H9 (cell line): ENCODE measurements at places on chromosomes 5 and 9. TPM values are rescaled to one million over a fixed set of nuclear protein-coding genes. Genes with fewer than 3 reads are reported as not detected.
A peak's percentile ranks its signal among the peaks of the same experiment; 100 is the strongest.

- no peaks in the 10 kb centered on the region for H3K27me3 ChIP-seq
- no peak for DNase-seq
- H3K4me3 ChIP-seq: no peak overlapping the region
- H3K27ac ChIP-seq: no peak overlapping the region
- H3K36me3 ChIP-seq: no peaks in the 10 kb centered on the region
Measured at GRCh38 chr5:87151547-87151946, 116.1 kb upstream of the RASA1 start.

GRCh38 chr5:78574131-78574673, 74.4 kb downstream of the LHFPL2 start:
- peaks cover 6% of the 10 kb centered on the region for H3K4me1 ChIP-seq
- DNase-seq: no peak
- H3K36me3 ChIP-seq: no peaks in the 10 kb centered on the region; the same call in 1 of the 2 replicates

SPOCK1 gene
- total RNA-seq: 9.8 and 10.9 TPM in 2 replicates

DNA sequence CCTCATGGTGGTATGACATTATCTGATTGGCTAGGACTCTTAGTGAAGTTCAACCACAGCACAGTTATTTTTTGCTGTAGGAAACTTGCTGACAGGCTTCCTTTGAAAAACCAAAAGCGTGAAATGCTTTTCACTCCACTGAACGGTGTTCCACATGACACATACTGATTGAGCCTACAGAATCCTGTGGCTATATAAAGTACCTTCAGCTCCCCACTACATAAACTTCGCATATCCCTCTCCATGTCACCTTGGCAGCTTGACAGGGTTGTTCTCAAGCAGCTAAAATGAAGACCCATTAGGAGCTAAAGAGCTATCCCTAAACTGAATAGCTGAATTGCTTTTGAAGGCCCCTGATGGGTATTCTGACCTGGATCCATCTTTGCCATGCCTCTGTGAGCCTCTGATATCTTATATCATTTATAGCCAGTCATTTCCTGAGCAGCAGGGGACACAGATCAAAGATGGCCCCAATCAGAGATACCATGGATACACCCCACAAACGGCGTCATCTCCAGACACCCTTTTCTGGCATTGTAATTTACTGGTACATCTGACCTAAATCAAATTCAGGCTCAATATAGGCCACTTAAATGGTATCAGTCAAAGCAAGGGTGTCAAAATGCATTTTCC, 91.5 kb downstream of the APBA1 start:
- DNase-seq: no peak
- H3K36me3 ChIP-seq: no peaks in the 10 kb centered on the region; the same call in 2 of the 3 replicates
- H3K27me3 ChIP-seq: peaks cover 30% of the 10 kb centered on the region

DNA sequence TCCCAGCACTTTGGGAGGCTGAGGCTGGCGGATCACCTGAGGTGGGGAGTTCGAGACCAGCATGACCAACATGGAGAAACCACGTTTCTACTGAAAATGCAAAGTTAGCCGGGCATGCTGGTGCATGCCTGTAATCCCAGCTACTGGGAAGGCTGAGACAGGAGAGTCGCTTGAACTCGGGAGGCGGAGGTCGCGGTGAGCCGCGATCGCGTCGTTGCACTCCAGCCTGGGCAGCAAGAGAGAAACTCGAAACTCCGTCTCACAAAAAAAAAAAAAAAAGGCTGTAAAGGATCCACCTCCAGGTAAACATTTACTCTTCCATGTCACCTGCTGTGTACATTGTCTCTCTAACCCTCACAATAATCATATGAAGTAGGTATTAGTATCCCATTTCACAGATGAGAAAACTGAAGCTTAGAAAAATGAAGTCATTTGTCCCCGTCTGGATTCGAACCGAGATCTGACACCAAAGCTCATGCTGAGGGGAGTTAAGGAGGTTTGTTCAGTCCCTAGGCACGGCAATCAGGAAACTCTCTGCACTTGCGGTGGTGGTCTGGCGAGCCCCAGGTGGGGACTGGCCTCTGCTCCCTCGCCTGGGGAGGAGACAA, 494 bp upstream of the DOCK2 start:
- H3K27me3 ChIP-seq: no peaks in the 10 kb centered on the region
- peak; percentile 38 for DNase-seq
- H3K36me3 ChIP-seq: peaks cover 1% of the 10 kb centered on the region; the same call in 2 of the 3 replicates
- no peak overlapping the region for H3K27ac ChIP-seq
- no peaks in the 10 kb centered on the region; the same call in 1 of the 2 replicates for H3K4me1 ChIP-seq

SLC45A2 gene
- total RNA-seq: not detected in 2 replicates

GRCh38 chr9:20658677-20659473, 25.2 kb upstream of the FOCAD start:
- H3K27me3 ChIP-seq: no peaks in the 10 kb centered on the region
- H3K27ac ChIP-seq: no peak overlapping the region
- H3K4me1 ChIP-seq: peaks cover 15% of the 10 kb centered on the region; the same call in 1 of the 2 replicates
- H3K36me3 ChIP-seq: peaks cover 15% of the 10 kb centered on the region

RNF183 gene
- 0.33 TPM in 1 of 2 replicates, not detected in the other for total RNA-seq

DNA sequence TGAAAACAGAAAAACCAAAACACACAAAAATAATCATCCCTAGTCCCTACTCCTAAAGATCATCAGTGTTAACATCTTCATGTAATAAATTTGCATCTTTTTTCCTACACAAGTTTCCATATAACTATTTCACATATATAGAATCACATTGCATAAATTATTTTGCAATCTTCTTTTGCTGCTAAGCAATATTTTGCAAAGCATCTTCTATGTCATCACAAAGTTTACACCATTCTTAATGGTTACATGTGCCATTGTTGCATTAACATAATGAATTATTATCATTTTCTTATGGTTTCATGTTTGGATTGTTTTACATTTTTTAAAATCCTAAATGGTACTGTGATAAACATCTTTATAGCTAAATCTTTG, 17.8 kb downstream of the SH3TC2 start:
- no peak overlapping the region for H3K4me3 ChIP-seq
- H3K36me3 ChIP-seq: no peaks in the 10 kb centered on the region
- no peaks in the 10 kb centered on the region for H3K27me3 ChIP-seq

LCN9 gene
- total RNA-seq: 0.52 and 0.72 TPM in 2 replicates

- H3K4me1 ChIP-seq: no peaks in the 10 kb centered on the region; the same call in 1 of the 2 replicates
- H3K36me3 ChIP-seq: no peaks in the 10 kb centered on the region; the same call in 2 of the 3 replicates
- H3K27ac ChIP-seq: no peak overlapping the region
- H3K4me3 ChIP-seq: no peak overlapping the region
- H3K27me3 ChIP-seq: no peaks in the 10 kb centered on the region
Measured at GRCh38 chr5:125272357-125272756, 525.9 kb upstream of the ZNF608 start.

DNA sequence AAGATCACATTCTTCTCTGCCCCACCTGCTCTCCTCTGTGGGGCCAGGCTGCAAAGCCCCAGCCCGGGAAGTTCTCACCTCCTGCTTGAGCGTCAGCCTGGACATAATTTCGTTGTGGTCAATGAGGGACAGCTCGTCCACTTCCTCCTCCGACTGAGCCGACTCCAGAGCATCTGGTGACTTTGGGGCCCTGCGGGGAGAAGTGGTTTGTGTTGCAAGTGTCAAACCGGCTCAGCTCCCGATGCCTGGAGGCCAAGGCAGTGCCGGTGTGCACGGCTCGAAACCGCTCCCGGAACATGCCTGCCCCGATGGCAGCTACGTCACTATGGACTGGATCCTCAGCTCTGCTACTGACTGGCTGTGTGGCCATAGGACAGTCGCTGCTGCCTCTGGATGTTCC, 52.8 kb downstream of the PRRT1B start:
- no peak overlapping the region for H3K4me3 ChIP-seq
- no peak for DNase-seq
- H3K36me3 ChIP-seq: peaks cover 23% of the 10 kb centered on the region
- no peaks in the 10 kb centered on the region for H3K27me3 ChIP-seq
- H3K27ac ChIP-seq: no peak overlapping the region
- H3K4me1 ChIP-seq: no peaks in the 10 kb centered on the region

DNA sequence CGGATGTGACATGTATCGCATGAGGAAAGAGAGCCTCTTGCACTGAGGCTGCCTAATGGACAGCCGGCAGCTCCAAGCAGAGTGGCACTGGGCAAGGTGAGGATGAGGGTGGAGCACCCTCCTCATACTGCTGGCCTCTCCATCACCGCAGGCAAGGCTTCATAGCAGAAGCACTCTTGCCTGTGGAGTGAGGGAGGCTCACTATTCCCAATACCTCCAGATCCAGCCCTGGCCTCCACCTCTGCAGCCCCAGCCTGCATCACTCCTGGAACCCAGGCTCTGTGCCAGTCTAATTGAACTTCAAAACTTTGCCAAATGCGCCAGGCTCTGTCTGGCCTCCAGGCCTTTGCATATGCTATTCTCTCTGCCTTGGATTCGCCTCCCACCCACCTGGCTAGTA, 29.7 kb upstream of the ARAP3 start:
- H3K27ac ChIP-seq: no peak overlapping the region
- no peak overlapping the region for H3K4me3 ChIP-seq
- no peak for DNase-seq
- no peaks in the 10 kb centered on the region for H3K27me3 ChIP-seq
- no peaks in the 10 kb centered on the region for H3K36me3 ChIP-seq

DNA sequence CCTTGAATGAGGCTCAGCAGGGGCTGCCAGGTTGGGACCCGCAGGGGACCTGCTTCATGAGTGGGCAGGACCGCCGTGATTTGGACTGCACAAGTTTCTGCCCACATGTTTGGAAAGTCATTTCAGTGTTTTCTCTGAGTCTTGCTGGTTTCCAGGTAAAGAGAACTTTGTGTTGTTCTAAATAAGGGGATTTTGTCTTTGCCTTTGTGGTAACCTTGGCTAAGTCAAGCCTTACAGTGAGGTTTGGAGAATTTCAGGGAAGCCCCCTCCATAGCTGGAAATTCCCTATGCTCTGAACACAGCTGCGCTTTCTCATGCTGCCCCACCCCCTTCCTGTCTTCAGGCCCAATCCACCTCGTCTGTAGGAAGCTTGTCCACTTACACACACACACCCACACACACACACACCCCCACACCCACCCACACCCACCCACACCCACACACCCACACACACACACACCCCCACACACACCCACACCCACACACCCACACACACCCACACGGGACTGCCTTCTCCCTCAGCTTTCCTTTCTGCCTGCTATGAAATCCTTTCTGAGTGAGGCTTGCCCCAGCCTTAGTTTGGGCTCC, 270.1 kb downstream of the HSPA4 start:
- no peak overlapping the region for H3K27ac ChIP-seq
- H3K4me3 ChIP-seq: no peak overlapping the region; the same call in 2 of the 3 replicates
- peaks cover 3% of the 10 kb centered on the region; the same call in 1 of the 2 replicates for H3K4me1 ChIP-seq

GRCh38 chr5:135718151-135718550, 116.3 kb upstream of the SLC25A48 start:
- no peak overlapping the region for H3K4me3 ChIP-seq
- H3K27ac ChIP-seq: no peak overlapping the region
- H3K4me1 ChIP-seq: 0 out of 2 replicates have a peak, but pooled peaks cover 4% of the 10 kb centered on the region
- H3K36me3 ChIP-seq: no peaks in the 10 kb centered on the region

- DNase-seq: no peak
- H3K27me3 ChIP-seq: no peaks in the 10 kb centered on the region
- no peaks in the 10 kb centered on the region for H3K4me1 ChIP-seq
- H3K36me3 ChIP-seq: peaks cover 2% of the 10 kb centered on the region; the same call in 1 of the 3 replicates
Measured at GRCh38 chr5:176394881-176395675, 6.5 kb downstream of the HIGD2A start.

SPINK1 gene
- total RNA-seq: 2.0 and 3.1 TPM in 2 replicates

DNA sequence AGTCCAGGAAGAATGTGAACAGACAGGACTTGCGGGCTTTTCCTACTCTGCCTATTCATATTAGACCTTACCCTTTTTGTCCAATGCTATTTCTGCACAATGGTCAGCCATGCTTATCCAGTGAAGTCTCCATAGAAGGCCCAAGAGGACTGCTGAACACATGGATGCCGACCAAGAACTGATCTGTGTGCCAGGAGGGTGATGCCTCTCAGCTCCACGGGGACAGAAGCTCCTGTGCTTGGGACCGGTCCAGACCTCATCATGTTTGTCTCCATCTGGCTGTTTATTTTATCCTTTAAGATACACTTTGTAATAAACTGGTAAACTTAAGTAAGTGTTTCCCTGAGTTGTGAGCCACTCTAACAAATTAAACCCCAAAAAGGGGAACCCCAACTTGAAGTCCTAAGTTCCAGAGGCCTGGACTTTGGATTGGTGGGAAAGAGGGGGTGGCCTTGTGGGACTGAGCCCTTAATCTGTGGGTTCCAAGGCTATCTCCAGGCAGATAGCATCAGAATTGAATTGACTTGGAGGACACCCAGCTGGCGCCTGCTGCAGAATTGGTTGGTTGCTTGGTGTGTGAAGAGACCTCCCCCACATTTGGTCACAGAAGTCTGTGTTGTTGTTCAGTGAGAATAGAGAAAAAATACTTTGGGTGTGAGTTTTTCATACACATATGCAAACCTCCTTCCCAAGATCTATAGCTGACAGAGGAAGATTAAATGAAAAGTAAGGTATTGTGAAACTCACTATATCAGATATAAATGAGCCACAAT, 57.9 kb upstream of the ANKH start:
- no peaks in the 10 kb centered on the region for H3K36me3 ChIP-seq
- no peaks in the 10 kb centered on the region for H3K4me1 ChIP-seq
- DNase-seq: no peak
- H3K4me3 ChIP-seq: no peak overlapping the region

DNA sequence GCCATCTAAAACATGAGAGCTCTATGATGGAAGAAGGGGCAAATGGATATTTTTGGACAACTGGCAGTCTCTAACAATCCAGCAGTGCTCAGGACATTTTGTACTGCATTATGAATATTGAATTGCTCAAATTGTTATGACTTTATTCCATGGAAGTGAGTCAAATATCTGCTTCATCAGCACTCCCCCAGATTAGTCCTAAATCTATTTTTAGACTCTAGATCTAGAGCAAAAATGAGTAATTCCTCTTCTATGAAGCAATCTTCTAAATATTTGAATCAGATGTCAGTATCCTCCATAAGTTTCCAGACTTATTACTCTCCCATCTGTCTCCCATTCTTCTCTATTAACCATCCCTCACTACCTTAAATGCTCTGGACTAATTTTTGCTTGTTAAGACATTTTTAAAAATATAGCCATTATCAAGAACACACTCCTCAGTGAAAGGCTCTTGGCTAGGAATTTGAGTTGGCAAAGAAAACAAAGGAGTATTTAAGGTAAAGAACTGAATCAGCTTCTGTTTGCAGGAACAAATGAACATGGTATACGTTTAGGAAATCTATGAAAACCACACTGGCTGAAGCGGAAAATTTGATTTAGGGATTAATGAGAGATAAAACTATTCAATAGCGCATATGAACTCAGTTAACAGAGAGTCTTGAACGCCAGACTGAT, 300.9 kb downstream of the MCTP1 start:
- no peaks in the 10 kb centered on the region for H3K36me3 ChIP-seq
- H3K27me3 ChIP-seq: no peaks in the 10 kb centered on the region
- DNase-seq: no peak

GRCh38 chr5:141729387-141730006, 47.5 kb upstream of the ARAP3 start:
- DNase-seq: no peak
- no peaks in the 10 kb centered on the region for H3K36me3 ChIP-seq
- H3K4me3 ChIP-seq: peak overlapping the region; percentile 39; the same call in 1 of the 3 replicates
- H3K27me3 ChIP-seq: no peaks in the 10 kb centered on the region
- H3K4me1 ChIP-seq: peaks cover 7% of the 10 kb centered on the region; the same call in 1 of the 2 replicates

DNA sequence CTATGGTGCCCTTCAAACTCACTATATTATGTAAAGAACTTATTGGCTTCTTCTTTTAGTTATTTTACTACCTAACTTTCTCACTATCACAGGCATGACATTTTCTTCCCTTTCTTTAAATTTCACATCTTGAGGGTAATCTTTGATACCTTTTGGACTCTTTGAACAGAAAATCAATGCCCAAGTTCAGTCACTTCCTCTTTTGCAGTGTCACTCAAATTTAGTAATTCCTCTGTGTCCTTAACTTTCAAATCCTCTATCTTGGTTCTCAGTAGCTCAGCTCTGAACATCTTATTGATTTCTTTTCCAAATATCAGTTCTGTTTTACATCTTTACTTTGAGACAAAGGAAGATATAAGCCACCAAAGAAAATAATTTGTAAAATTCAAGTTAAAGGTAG, 25.5 kb downstream of the CNTLN start:
- no peak overlapping the region for H3K4me3 ChIP-seq
- H3K4me1 ChIP-seq: no peaks in the 10 kb centered on the region
- H3K36me3 ChIP-seq: peaks cover 11% of the 10 kb centered on the region
